Central memory CD4-positive, alpha-beta T cell (primary cell): ENCODE measurements at places on chromosomes 4 and X.

GRCh38 chr4:13990596-13991589, 363.4 kb upstream of the BOD1L1 start:
- DNase-seq, result no peak

- DNase-seq, result no peak
Observed at GRCh38 chr4:104719539-104720230, 225.0 kb upstream of the CXXC4 start.

DNA sequence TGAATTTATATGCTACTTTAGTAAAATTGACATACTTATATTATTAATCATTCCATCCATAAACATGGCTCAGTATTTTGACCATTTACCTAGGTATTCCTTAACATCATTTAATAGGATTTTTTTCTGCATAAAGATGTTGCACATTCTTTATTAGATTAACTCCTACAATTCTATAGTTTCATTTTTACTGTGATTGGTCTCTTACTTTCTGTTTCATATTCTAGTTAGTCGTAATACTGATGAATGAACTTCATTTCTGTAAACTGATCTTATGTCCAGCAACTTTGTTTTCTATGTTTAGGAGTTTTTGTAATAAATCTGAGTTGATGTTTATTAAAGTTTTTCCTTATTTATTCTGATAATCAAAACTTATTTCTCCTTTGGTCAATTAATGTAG, 278.2 kb upstream of the CXXC4 start:
- no peak for DNase-seq

DNA sequence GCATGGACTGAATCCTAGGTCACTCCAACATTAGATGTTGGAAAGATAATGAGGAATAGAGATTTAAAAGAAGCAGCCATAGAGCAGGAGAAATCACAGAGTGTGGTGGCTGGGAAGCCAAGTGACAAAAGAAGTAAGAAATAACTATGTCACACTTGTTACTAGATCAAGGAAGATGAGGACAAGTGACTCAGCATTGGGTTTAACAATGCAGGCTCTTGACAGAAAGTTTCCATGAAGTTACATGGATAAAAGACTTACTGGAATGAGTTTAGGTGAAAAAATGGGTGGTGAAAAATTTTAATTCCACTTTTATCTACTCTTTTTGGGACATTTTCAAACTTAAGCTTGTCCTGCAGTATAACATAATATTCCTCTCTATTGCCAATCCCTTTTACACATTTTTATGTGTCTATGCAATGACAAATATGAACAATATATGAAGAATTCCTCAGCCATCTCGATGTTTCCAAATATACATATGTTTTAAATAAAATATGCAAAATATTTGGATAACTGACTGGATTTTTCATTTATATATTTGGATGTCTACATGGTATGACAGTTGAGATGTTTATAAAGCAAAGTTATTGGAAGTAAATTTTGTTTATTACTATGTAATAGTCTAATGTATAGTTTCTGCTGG, 462.6 kb downstream of the IL15 start:
- DNase-seq, result no peak

DNA sequence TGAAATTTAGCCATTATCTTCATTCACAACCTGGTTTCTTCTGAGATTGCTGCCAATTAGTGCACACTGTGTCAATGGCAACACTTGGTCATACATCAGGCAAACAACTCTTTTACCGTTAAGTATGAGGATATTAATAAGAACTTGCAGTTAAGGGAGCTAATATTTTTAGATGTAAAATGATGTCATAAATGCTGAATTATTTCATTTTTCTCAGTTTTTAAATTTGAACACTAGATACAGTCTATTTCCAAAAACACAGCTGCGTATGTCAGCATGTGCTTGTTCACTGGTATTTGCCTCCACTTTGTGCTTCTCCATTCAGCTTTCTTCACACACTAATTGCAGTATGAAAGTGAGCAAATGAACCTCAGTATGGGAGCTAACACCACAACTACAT, 1.6 kb downstream of the KLHL13 start:
- no peak for DNase-seq
